ENCODE measurements at places on chromosomes 6 and 20.

DNA sequence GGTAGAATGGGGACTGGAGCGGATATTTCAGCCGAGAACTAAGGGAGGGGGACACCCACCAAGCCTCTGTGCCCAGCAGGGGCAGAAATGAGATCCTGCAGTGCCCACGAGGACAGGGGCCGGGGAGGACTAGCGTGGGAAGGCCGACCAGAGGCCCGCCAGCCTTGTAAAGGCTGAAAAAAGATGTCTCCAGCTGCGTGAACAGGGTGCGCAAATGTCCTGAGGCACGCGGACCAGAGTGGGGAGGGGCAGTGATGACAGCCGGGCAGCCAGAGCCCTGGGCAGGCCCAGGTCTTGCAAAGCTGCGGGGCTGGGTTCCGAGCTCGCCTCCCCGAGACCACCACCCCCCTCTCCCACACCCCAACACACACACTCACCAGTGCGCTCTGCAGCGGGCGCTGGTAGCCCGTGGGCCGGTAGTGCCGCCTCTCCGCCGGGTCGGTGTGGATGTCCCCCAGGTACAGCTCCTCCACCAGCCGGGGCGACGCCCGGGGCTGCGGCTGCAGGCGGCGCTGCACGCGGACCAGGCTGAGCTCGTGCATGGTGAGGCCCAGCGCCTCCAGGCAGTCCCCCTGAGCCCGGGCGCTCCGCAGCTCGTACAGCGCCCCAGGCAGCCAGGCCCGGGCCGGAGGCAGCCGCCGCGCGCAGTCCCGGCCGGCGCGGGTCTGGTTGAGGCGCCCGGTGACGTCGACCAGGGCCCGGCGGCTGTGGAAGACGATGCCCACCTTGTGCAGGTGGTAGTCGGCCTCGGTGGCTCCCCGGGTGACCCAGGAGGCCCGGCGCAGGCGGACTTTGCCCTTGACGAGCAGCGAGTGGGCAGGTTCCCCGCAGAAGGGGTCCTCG, 48.2 kb downstream of the APCDD1L start:
- DNase-seq, result no peak

DNA sequence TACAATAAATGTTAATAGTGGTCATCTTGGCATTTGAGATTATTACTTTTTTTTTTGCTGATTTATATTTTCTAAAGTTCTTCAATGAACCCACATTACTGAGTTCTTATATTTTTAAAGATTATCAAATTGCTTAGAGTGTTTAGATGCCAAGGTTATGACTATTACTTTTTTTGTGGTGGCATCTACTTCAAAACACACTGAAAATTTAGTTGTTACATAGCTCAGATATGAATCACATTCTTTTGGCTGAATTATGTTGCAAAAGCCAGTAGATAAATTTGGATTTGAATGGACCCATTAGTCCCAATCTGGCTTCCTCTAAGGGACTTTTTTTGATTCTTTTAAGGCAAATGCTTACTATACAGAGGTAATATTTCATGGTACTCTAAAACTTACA, 8.9 kb downstream of the UTRN start:
- DNase-seq, result no peak

DNA sequence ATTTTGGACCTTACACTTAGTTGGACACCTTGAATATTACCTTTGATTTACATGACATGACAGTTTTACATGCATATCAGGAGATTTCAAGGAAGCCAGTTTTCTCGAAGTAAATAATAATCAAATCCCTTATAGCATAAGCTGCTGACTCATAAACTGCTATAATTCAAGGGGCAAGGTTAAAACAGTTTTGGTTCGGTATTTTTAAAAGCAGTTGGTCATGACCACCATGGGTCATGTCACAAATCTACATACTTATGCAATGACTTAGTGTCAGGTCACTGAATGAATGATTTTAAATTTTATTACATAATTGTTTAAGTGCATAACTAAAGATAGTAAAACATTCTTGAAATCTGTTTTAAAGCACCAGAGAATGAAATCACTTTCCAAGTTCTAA, 158.0 kb downstream of the DST start:
- DNase-seq, result no peak

DNA sequence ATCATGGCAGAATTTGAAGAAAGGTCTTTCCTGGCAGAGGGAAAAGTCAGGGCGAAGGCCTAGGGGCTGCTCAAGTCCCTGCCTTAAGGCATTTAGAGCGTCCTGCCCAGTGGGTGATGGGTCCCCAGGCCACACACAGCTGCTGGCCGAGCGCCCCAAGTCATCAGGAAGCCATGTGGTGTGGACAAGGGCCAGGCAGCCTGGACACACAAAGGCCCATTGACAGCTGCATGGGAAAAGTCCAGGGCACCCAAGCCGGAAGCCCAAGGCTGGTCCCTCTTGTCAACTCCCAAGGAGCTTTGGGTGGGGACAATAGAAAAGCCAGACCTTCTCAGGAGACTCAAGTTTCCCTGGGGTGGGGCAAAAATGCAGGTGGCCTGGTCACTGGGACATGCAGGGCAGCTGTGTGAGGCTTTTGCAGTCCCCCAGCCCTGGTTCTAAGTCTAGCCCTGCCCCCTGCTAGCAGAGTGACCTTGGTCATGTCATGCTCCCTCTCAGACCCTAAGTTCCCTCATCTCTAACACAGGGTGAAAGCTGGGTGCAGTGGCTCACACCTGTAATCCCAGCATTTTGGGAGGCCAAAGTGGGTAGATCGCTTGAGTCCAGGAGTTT, 44.3 kb upstream of the PTGIS start:
- DNase-seq, result no peak

GRCh38 chr20:25053255-25054031, 4.5 kb downstream of the ACSS1 start:
- no peak for DNase-seq

- peak; percentile 96 for DNase-seq
Measured at GRCh38 chr6:20400456-20401204, 1.0 kb upstream of the E2F3 start.

DNA sequence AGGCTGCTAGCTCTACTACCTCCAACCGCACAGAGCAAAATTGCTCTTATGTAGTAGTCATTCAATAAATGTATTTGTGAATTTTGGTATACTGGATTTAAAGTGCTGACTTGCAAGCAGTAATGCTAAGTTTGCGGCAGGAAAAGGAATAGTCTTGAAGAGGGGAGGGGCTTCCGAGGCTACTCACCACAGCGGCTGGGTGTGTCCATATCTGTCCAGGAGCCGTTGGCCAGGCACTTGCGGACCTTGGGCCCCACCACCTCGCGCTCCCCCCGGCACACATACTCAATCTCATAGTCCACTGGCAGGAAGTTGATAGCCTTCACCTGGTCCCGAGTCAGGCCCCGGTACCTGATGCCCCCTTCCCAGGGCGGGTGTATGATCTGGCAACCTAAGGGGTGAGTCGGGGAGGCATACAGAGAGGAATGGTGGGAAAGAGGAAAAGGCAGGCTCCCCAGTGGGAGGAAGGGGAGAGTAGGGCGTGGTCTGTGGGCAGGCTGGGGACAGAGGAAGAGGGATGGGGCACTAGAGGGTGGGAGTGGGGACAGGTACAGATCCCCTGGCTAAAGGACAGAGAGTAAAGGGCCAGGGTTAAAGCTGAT, 1.7 kb downstream of the GABBR1 start:
- DNase-seq, result peak; percentile 23

DNA sequence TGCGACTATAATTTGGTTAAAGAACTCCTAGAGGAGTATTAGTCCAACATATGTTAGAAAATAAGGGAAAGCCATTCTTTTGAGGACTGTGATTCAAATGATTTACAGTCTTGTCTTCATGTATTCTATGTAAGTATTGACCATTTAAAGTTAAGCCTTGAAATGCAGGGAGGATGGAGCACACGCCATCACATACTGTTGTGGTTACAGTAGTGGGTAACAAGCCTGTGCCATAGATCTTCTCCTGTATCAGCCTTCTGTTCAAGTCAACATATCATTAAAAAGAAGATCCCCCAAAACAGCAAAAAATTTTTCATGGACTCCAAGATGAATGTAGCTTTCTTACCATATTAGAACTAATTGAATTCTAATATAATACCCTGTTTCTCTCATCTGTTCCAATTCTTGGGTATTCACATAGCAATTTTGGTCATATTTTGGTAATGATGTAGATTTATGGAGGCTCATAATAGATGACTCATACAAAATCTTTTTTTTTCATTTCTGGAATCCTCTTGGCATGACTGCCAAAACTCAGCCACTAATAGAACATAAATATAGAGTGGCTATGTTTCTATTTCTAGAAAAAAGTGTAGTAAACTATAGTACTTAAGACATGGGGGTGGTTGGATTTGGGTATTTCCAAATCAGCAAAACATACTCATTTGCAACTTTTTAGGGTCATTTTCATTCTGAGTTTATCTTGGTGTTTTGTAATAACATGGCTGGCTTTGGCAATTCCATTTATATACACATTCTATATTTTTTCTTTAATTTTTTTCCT, 413.5 kb downstream of the BCKDHB start:
- DNase-seq, result no peak

GRCh38 chr6:92777146-92777740, 642.1 kb downstream of the EPHA7 start:
- DNase-seq, result peak; percentile 50

DNA sequence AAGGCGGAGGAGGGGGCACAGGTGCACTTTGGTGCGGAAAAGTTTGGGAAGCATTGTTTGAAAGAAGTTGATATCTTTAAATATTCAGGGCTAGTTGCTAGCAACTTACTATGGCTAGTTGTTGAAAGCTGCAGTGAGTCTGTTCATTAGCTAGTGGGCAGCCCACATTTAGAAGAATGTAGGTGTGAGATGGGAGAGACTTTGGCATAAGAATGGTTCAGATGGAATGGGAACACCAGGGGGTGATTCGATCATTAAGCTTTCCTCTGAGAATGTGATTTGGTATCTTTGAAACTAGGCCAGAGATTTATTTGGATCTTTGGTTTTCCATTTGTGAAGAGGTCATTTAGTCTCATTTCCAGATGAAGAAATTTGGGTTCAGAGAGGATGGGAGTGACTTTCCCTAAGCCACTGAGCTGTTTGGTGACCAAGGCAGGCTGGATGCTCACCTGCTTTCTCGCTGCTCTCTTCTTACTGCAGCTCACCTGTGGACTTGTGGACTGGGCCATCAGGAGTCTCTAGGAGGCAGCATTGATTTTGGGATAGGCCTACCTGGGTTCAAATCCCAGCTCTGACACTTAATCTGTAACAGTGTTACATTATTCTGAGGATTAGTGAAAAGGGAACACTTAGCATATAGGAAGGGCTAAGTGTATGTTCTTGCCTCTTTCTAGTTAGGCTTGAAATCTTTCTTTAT, 62.9 kb downstream of the CARMIL1 start:
- DNase-seq, result peak; percentile 41

DNA sequence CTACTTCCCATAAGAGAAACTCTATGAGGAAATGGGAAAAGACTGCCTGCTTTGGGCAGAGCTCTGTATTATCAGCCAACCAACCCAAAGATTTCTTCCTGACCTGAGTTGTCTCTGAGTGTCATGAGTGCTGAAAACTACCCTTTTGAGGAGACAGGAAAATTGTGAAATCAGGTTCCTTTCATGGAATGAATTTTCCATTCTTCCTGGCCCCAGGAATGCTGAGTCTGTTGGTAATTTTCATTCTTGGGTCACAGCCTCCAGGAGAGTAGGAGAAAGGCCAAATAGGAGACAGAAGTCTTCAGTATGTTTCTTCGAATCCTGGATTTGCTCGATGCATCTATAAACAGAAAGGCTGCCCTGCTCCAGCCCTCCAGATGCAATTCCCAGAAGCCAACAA, 53.6 kb downstream of the SCML4 start:
- no peak for DNase-seq

All from NCI-H82 (cell line).